CD8-positive, alpha-beta memory T cell (primary cell): ENCODE measurements at places on chromosomes 1 and 21. TPM values are rescaled to one million over a fixed set of nuclear protein-coding genes. Genes with fewer than 3 reads are reported as not detected.
A peak's percentile ranks its signal among the peaks of the same experiment; 100 is the strongest.

TNFRSF18 gene
- 91.0 TPM for total RNA-seq

CELA3A gene
- not detected for total RNA-seq

IFI44 gene
- total RNA-seq = 6.6 TPM

DNAJC6 gene
- total RNA-seq = 5.1 TPM

ATP1A4 gene
- not detected for total RNA-seq

CHI3L2 gene
- total RNA-seq = 1.6 TPM

CD1D gene
- not detected for total RNA-seq

SHE gene
- total RNA-seq = not detected

PDZK1IP1 gene
- total RNA-seq = not detected

VASH2 gene
- 0.18 TPM for total RNA-seq

DNA sequence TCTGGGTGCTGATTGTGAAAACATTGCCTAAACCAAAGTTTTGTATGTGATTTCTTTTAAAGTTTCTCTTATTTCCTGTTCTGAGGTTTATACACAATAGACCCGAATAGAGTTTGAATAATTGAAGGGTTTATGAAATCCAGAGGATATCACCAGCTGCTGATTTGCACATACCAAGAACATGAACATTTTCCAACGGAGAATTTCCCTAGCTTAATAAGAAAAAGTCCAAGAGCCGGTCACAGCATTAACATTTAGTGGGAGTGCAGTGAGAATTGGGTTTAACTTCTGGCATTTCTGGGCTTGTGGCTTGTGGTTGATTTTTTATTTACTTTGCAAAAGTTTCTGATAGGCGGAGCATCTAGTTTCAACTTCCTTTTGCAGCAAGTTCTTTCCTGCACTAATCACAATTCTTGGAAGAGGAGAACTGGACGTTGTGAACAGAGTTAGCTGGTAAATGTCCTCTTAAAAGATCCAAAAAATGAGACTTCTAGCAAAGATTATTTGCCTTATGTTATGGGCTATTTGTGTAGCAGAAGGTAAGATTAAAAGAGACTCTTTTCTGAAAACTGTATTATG is at the start of gene CFH:
TSS of gene CFH (plus strand) at position 407 of the 579 bp plus-strand sequence. CDS start at position 482, 75 bp downstream.
- DNase-seq = no peak

DNA sequence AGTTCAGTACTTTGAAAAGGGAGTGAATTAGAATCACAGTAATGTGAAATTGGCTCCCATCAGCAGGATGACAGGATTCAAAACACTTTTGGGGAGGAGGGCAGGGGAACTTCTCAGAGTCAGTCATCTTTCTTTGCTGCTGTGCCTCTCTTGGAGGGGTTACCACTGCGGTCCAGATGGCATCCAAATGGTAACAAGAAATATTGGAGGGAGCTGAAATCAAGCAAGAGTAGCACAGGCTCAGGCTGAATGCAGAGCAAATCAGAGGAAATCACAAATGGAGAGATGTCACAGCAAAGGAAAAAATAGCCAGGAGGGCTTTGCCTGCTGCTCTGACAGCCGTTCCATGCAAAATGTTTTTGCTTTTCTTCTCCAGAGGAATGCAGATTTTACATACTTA is 75.0 kb upstream of the C8B start:
- no peak for DNase-seq

GRCh38 chr21:16372586-16372985 is 642.8 kb downstream of the USP25 start:
- DNase-seq = no peak

- DNase-seq = no peak
Measured at GRCh38 chr1:153624965-153625611, 2.2 kb downstream of the S100A13 start.

DNA sequence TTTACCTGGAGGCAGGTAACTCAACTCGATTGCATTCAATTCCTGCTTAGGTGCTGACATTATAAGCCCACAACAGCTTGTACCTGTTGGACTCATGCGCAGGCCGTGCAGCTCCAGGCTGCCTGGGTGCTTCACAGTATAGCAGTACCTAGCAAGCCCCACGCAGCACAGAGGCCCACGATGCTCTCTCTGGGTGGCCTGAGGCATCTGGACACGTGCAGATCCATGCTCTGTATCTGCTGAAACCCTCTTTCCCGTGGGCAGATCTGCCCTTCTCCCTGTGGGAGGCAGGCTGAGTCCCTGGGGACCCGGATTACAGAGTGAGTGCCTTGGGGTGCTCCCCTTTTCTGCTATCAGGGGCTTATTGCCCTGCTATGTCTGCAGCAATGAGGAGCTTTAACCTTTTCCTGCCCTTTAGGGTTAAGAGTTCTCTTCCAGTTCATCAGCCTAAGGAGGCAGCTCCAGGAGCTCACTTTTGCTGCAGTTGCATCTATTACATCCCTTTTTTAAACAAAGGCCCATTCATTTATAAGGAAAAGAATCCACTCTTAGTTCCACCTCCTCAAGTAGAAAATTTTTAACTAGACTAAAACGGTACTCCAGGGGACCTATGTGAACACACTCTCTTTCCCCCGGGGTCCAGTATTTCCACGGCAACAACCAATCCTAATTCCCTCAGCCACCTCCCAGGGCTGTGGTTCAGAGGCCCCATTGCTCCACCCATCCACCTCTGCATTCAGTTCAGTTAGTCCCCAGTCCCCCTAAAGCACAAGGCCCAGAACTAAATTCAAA is 19.3 kb downstream of the ITPKB start:
- no peak for DNase-seq

- DNase-seq = no peak
Measured at GRCh38 chr21:40013001-40013735, 145.9 kb downstream of the PCP4 start.

DNA sequence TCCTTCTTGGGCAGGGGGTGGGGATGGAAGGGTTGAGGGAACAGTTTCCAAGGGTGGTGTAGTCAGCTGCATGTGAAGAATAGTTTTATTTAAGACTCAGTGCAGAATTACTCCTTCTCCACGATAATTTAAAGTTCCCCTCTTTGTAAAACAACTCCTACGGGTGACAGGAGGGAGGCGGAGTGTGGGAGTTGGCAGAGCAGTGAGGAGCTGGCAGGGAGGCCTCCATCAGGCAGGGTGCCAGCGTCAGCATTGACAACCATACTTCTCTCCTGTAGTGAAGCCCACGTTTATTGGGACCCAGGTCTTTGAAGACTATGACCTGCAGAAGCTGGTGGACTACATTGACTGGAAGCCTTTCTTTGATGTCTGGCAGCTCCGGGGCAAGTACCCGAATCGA is 93.8 kb downstream of the MTR start:
- no peak for DNase-seq

DNA sequence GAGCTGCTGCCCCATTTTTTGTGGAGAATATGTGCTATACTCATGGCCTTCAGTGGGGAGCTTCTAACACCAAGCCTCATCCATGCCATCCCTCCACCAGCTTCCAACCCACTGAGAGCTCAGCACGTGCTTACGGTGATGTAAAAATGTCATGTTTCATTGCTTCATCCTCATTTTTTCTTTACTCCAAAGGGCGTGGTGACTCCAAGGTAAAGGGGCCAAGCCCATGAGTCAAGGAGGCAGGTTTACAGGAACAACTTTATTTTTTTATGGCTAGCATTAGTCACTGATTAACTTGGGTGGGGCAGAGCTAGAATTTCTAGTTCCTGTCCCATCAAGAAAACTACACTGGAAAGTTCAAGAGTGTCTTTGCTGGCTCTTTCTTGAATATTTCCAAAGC is at the start of gene C1orf226:
TSS of gene C1orf226 (plus strand) at position 346 of the 400 bp plus-strand sequence. CDS start 174 bp downstream, outside the sequence.
- DNase-seq = no peak

GRCh38 chr1:93829061-93829460 is 49.9 kb downstream of the DNTTIP2 start:
- no peak for DNase-seq

DNA sequence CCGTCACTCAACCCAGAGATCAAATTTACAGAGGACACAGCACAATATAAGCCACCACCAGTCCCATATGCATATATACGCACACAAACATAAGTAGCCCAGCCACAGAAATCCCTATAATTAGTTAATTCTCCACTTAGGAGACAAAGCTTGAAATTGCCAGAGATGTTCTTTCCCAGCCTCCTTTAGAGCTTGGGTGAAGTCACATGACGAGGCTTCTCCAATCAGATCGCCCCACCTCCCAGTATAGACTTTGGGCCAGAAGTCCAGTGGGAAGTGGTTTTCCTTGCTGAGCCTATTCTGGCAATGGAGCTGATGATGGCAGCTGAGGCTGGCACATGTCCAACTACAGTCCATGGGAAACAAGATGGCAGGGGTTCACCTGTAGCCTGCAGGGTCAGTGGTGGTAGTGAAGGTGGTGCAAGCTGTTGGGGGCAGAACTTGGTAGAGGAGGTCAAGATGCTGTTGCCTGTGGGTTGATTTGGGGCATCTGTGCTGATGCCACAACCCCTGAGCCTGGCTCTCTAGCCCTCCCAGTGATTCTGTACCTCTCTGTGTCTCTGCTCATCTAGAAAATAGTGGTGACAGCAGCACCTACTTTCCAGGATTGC is 535.9 kb downstream of the MATN1 start:
- DNase-seq = no peak

GRCh38 chr1:18646786-18647410 is 16.3 kb downstream of the PAX7 start:
- no peak for DNase-seq

- DNase-seq = no peak
Measured at GRCh38 chr1:216750031-216750627, 26.9 kb upstream of the ESRRG start.

DNA sequence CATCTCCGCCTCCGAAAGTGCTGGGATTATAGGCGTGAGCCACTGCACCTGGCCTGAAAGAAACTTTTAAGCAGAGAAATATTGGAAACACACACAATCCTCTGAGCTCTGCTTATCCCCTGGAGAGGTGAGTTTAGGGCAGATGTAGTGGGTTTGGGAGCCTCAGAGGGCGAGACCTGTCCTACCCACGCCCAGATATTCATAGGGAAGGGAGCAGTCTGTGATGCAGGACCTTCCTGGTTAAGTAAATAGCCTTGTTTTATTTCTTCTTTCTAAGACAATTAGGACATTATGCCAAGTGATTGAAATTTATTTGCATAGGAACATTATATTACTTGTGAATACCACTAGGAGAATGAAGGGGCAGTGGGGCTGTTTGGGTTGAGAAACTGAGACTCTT is 18.0 kb upstream of the SLC45A1 start:
- DNase-seq = no peak

DNA sequence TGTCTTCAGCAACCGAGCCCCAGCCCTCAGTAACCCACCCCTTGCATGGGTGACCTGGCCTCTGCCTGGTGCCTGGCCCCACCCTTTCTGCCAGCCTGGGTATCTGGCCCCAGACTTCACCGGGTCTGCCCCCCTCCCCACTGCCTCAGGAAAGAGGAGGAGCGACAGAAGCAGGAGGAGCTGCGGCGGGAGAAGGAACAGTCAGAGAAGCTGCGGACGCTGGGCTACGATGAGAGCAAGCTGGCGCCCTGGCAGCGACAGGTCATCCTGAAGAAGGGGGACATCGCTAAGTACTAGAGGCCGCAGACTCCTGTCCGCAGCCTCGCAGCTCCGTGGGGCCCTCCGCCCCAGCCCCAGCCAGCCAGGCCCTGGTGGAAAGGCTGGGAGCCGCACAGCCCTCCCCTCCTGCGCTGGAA is 6.1 kb downstream of the TNFRSF25 start:
- DNase-seq = peak; percentile 50

DNA sequence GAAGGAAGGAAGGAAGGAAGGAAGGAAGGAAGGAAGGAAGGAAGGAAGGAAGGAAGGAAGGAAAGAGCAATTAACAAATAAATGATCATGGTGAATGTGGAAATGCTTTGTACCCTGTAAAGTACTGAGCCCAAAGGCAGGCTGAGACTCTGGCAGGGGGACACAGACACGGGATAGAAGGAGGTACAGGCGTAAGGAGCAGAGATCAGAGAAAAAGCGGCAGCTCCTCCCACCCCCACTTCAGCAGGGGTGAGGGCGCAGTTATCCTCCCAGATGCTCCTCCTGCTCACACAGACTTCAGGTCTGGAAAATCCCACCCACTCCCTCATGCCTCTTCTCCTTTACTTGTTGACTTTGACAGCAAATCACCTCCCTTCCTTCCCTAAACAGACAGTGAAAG is 464.5 kb downstream of the MATN1 start:
- no peak for DNase-seq

- DNase-seq = no peak
Measured at GRCh38 chr1:63189677-63190076, 132.7 kb upstream of the FOXD3 start.

DNA sequence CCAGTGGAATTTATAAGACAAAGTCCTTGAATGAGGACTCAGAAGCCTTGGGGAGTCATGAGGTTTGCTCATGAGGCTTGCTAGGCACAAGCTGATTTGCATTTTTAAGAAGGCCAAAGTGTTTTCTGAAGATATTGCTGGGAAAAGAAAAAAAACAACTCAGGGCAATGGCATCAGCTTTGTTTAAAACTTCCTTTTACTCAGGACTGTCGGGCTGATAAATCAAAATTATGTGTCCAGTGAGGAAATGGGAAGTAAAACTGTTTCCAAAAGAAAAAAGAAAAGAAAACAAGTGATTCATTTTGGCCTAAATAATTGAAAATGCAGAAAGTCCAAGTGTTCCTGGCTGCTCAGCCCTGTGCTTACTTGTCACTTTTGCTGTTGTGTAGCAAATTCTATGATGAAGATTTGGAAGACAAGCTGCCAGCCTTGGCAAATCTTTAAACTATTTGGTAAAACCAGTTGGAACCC is 282.4 kb downstream of the HLX start:
- DNase-seq = no peak

GRCh38 chr1:202710070-202711045 is at the start of gene SYT2:
Gene SYT2 (minus strand): TSS chr1:202710454. CDS start chr1:202605772, 104,682 bp downstream.
- no peak for DNase-seq

- DNase-seq = no peak
Measured at GRCh38 chr1:168520832-168521231, 23.0 kb downstream of the XCL2 start.

GRCh38 chr1:182833271-182833670 is 5.9 kb upstream of the DHX9 start:
- DNase-seq = no peak

DNA sequence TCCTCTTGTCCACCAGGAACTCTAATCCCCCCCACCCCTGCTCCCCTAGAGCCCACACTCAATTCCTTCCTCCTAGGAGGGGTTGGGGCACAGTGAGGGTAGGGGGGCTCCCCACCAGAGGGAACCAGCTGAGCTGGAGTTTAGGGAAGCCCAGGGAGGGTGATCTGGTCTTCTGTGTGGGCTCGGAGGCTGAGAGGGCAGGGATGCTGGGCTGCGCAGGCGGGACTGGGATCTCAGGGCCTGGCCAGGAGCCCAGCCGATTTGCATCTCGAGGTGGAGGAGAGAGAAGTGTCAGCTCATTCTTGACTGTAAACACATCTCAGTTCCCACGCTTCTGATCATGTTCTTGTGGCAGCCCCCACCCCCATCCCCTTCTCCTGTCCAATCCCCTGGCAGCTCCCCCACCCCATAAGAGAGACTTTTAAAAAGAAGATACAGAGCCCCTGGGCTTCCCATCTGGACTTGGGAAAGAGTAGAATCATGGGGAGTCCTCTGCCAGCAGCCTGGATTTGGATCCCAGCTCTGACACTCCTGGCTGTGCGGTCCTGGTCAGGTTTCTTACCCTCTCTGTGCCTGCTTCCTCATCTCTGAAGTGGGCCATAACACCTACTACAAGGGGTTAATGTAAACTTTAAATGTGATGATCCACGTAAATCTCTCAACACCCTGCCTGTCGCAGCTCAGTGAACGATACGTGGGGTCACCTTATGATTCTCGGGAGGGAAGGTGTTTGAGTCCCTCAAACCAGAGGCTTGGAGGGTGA is 6.6 kb downstream of the PEAR1 start:
- no peak for DNase-seq
